Stimulated activated CD4-positive, alpha-beta T cell treated with anti-CD3 and anti-CD28 coated beads, Interleukin-1b, Interleukin-23, amount 100 ng/mL, for 1 hour (primary cell): ENCODE measurements at places on chromosomes 7 and 10.

- DNase-seq: no peak
Measured at GRCh38 chr10:50851884-50852671, 33.3 kb downstream of the A1CF start.

GRCh38 chr7:5388273-5388901 lies 35.2 kb downstream of the TNRC18 start:
- no peak for DNase-seq

DNA sequence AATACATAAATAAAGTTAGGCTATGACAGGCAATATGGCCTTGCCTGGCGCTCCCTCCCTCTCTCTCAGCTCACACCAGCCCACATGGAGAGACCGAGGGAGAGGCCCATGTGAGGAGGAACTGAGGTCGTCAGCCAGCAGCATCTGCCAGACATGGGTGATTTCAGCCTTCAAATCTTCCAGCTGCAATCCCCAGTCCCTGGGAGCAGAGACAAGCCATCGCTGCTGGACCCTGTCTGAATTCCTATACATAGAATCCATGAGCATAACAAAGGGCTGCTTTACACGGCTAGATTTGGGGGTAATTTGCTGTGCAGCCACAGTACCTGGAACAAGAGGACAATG lies 35.6 kb downstream of the ANKRD16 start:
- no peak for DNase-seq

DNA sequence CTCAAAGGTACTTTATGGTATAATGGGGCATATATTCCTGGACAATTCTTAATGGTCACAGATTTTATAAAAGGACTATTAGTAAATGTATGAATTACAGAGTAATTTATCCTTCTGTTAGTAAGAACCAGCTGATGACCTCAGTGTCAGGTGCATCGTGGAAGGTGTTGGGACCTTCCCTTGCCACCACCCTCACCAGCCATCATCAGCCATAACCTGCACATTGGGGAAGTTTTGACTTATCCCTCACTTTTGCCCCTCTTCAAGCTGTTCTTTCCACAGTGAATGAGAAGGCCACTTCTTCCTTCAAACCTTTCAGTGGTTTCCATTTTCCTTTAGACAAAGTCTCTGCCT lies 52.2 kb downstream of the FIGNL1 start:
- DNase-seq: no peak

GRCh38 chr10:105494944-105495343 lies 853.9 kb downstream of the SORCS3 start:
- DNase-seq: no peak

DNA sequence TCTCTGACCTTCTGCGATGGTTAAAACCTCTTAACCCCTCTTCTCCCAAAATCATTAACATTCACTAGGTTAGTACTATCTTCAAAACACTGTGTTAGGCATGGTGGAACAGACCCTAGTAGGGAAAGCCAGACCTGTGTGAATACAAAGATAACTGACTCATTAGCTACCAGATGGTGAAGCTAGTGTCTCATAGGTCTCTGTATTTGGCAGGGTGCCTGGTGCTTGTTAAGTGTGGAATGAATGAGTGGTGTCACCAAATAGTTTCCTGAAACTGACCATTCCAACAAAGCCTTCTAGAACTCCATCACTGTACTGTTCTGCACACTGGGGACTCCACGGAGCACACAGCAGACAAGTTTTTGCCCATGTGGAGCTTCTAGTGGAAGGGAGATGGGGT lies 27.7 kb upstream of the TM9SF3 start:
- no peak for DNase-seq

DNA sequence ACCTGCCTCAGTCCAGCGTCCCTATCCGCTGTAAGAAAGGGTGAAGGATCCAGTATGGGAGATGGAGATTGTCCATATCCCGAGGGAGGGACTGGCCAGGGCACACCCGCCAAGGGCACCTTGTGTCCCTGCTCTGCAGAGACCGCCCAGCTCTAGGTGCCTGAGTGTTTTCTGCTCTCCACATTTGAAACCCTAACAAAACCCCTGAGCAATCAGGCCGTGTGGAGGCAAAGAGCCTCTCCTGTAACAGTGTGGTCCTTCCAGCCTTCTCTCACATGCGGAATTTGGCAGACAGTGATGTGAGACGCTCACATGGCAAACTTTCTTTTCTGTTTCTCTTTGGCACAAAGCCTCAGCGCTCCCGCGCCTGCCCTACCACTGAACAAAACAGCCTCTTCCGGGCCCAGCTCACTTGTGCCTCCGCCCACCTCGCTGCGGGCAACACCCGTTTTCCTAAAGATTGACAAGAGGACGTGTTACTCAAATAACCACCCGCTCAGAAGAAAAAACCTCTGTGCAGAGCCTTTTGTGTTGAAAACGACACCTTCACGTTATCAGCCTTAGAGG lies 514.8 kb downstream of the DNAJB6 start:
- DNase-seq: peak; percentile 58

GRCh38 chr7:38224392-38224791 lies 46.3 kb downstream of the STARD3NL start:
- no peak for DNase-seq

GRCh38 chr7:156400046-156400445 lies 240.5 kb upstream of the RNF32 start:
- no peak for DNase-seq

DNA sequence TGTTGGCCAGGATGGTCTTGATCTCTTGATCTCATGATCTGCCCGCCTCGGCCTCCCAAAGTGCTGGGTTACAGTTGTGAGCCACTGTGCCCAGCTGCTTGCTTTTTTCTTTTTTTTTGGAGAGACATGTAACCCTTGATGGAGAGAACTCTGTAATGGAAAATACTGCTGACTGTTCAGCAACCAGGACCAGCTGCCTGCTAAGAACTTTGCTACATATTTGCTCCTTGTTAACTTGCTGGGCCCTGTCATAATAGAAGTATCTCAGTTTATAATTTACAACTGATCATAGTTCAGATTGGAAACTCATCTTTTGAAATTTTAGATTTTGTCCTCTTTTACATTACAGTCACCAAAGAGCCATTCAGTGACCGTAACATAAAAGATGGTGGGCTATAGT lies 34.9 kb downstream of the TASOR2 start:
- DNase-seq: no peak

- DNase-seq: no peak
Measured at GRCh38 chr7:4906682-4907081, 23.2 kb upstream of the RADIL start.

DNA sequence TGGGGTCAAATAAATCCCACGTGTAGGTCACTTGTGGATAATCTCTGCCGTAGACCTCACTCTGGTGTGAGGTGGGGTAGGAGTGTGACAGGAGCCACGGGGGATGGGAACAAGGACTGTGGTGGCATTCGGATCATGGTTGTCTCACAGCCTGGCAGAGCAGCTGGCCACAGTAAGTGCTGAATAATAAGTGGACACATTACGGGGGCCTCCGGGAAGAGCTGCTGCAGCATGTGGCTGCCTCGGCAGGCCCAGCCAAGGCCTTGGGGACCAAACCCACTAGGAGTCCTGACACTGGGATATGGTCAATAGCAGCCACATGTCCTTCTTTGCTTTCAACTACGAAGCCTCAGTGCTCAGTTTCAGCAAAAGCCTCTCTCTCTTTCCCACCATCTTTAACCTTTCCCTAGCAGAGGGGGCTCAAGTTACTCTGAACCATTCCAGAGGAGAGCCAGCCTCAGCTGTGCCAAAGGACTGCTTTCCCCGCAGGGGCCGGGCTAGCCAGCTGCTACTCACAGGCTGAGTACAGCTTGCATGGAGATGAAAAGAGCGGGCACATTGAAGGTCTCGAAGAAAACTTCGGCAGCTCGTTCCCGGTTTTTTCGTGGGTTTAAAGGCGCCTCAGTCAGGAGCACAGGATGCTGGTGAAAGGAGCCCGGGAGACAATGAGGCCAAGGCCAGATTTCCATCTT lies 17.3 kb downstream of the ACTR1A start:
- DNase-seq: no peak
